ENCODE measurements at places on chromosomes 7 and 10. TPM values are rescaled to one million over a fixed set of nuclear protein-coding genes. Genes with fewer than 3 reads are reported as not detected.

Gene FGFR2
- total RNA-seq: 100.0 TPM

Gene FGL2
- total RNA-seq: 60.3 TPM

Gene NXPH1
- total RNA-seq: not detected

Gene ECD
- 20.1 TPM for total RNA-seq

Gene TCERG1L
- total RNA-seq: 1.1 TPM

Gene C10orf143
- total RNA-seq: 0.98 TPM

Gene COBL
- 0.76 TPM for total RNA-seq

Gene CPA2
- total RNA-seq: 3.6 TPM

Gene NEBL
- 15.9 TPM for total RNA-seq

Gene CD36
- total RNA-seq: 1.3 TPM

Gene BLVRA
- total RNA-seq: 29.6 TPM

Gene LIPN
- not detected for total RNA-seq

Gene MET
- total RNA-seq: 57.7 TPM

Gene AKR1C2
- total RNA-seq: 33.0 TPM

Gene R3HCC1L
- 22.7 TPM for total RNA-seq

Gene NODAL
- 1.2 TPM for total RNA-seq

Gene MSMB
- not detected for total RNA-seq

Gene C10orf53
- 0.51 TPM for total RNA-seq

Gene ABCB4
- 2.4 TPM for total RNA-seq

Gene FRMPD2
- total RNA-seq: 0.46 TPM

Gene MSS51
- total RNA-seq: 3.3 TPM

Gene CHRM2
- total RNA-seq: 4.0 TPM

Gene LOXL4
- 30.1 TPM for total RNA-seq

Gene HMX2
- total RNA-seq: not detected

Gene MRLN
- 0.57 TPM for total RNA-seq

Gene CALHM1
- 0.58 TPM for total RNA-seq

Gene ZNF789
- total RNA-seq: 14.7 TPM

Gene TMEM176B
- 15.5 TPM for total RNA-seq

Gene KCNH2
- 36.0 TPM for total RNA-seq

Gene HECW1
- 0.09 TPM for total RNA-seq

Gene SPDYE5
- total RNA-seq: 0.92 TPM

Gene SFMBT2
- 0.11 TPM for total RNA-seq

Gene WNT8B
- total RNA-seq: 0.83 TPM

Gene CUZD1
- total RNA-seq: 6.4 TPM

Gene DDIT4
- total RNA-seq: 340 TPM

Gene CLCN1
- 0.09 TPM for total RNA-seq

Gene RBP3
- 0.19 TPM for total RNA-seq

Gene LIPF
- total RNA-seq: not detected

Gene CYP2E1
- 2.7 TPM for total RNA-seq

Gene TACR2
- total RNA-seq: 1.2 TPM

Gene HTR5A
- 0.22 TPM for total RNA-seq

Gene RHOBTB1
- 11.7 TPM for total RNA-seq

Gene ADCY1
- total RNA-seq: 8.0 TPM

Gene ATP6V0A4
- 0.31 TPM for total RNA-seq

Gene EMX2
- 0.34 TPM for total RNA-seq

Gene MYOZ1
- not detected for total RNA-seq

Gene SPAM1
- total RNA-seq: 0.28 TPM

Gene CNPY1
- total RNA-seq: not detected

Gene DENND2A
- 23.3 TPM for total RNA-seq

Gene PNLIPRP3
- not detected for total RNA-seq

Gene NEUROD6
- total RNA-seq: not detected

Gene METTL27
- total RNA-seq: 0.29 TPM

Gene VDAC2
- 198 TPM for total RNA-seq

Gene TUBB8
- 0.56 TPM for total RNA-seq

Gene PBLD
- 12.4 TPM for total RNA-seq

Gene NPC1L1
- total RNA-seq: not detected
